Stimulated activated CD4-positive, alpha-beta T cell treated with anti-CD3 and anti-CD28 coated beads, Interleukin-15, amount 100 ng/mL, for 1 hour (primary cell): ENCODE measurements at places on chromosomes 2 and 18.

- no peak for DNase-seq
Measured at GRCh38 chr2:101307950-101308431, 510 bp downstream of the RNF149 start.

GRCh38 chr2:226164512-226164911, 635.1 kb downstream of the IRS1 start:
- no peak for DNase-seq

DNA sequence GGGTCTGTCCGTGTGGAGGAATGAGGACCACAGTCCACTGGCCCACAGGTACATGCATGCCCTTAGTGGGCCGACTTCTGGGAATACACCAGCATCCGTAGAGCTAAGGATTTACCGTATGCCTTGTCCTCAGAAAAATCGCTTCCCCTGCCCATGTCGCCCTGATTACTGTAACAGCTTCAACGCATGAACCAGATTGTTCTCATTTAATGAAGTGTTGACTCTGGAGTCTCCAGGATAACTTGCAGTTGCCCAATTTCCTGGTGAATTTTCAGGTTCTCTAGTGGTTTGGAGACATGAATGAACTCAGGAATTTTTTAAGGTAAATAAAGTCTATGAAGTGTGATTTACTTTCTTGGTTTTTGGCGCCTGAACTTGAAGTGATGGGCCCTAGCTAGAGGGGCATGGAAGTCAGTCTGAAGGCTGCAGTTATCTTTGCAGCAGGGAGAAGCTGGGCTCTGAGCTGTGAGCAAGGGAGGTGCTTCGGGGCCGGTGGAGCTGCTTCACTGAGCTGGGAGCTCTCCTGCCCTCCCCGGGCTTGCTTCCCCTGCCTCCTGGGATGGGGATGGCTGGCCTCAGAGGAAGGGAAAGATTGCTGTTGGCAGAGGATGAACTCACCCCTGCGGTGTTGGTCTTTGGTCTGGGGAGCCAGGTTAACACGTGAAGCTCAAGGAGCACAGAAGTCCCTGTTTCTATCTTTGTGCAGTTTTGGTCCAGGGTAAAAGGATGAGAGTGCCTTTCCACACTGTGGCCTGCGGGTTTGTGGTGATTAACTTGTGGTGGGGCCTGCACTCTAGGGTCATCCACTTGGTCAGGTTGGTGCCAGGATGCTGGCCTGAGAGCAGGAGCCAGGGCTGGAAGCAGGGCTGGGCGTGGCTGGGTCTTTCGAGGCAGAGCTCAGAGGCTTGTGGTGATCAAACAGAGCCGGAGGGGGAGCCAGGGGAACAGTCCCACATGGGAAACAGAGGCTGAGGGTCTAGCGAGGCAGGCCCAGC, 28.1 kb downstream of the TCF7L1 start:
- no peak for DNase-seq

- DNase-seq = no peak
Measured at GRCh38 chr2:233434666-233435330, 80.5 kb downstream of the DGKD start.

DNA sequence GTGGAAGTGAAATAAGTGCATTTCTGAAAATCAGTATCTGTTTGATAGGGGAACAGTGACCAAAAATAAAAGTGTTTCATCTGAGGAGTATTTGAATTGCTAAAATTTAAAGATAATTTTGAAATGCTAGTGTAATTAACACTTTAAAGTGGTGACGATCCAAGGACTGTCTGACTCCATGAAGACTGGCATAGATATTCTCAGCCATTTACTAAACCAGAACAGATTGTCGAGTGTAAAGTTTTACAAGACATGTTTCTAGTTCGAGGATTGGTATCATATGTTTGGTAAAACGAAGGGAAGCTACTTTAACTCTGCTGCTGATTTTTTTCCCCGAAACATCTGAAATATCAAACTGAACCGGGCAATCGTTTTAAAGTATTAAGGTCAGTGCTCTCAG, 417.9 kb downstream of the EPHA4 start:
- DNase-seq = no peak

DNA sequence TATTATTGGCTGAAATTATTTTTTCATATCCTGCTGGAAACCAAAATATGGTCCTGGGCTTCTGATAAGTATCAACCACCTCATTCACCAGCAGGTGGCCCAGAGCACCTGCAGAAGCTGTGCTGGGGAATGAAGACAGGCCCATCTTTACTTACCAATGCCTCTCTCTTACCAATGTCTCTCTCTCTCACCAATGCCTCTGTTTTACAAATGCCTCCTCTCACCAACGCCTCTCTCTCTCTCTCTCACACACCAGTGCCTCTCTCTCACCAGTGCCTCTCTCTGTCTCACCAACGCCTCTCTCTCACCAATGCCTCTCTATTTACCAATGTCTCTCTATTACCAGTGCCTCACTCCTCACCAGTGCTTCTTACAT, 2.3 kb upstream of the MAL start:
- no peak for DNase-seq

DNA sequence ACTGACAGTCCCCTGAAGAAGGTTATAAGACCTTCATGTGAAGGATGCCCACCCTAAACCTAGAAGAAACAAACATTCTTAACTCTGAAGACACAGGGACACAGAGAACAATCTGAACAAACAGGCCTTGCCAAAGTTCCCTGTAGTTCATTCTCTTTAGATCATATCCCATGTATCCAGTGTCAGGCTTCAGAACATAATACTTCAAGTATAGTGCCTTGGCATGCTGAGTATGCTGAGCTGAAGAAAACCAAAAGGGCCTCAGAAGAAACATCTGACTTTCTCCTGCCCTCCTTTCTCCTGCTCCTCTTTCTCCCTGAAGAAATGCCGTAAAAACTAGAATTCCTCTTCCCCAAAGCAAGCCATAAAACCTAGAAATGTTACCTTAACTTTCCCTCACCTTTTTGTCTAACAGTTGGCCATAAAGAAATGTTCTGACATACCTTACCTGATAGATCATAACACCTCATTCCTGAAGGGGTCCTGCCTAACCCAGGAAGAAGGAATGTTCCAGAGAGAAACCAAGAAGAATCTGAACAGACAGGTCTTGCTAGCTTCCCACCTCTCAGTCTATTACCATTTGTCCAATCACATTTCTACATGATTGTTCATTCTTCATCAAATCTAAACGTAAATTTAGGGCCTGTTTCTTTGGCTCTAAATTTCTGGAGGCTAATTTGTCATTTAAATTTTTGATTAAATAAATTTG, 160.1 kb upstream of the ZC3H15 start:
- DNase-seq = no peak

- no peak for DNase-seq
Measured at GRCh38 chr2:238138331-238139195, at the start of gene KLHL30. TSS of gene KLHL30 (plus strand) at chr2:238138668. CDS start at chr2:238140755, 2,087 bp downstream.

- DNase-seq = no peak
Measured at GRCh38 chr18:77784759-77785379, 535.2 kb downstream of the GALR1 start.

DNA sequence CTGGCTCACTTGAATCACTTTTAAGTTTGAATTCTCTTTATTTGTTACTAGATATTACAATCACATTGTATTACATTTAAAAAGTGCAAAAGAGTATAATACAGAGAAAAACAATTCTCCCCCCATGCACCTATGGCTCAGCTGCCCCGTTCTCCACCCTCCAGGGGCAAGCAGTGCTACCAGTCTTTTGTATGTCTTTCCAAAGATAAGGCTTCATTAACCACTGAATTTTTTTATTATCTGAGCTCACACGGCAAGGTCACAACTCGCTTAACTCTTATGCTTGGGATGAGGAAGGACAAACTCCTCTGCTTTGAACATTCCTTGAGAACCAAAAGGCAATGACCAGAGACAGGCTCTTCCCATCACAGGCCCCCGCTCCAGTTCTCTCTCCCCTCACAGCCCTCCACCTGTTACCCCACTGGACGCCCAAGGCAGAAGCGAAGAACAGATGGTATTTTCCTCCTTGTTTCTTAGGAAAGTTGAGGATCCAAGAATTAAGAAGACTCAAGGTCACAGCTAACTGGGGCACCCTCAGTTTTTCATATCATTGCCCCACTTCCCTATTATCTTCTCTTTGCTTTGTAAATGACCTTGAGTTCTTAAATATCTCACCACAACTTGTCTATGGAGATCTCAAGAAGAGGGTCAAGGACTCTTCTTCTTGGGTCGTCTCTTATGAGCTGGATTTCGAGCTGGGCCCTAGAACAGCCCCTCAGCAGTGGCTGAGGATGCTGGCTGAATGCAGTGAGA, 30.1 kb downstream of the SH2D6 start:
- DNase-seq = no peak

- DNase-seq = no peak
Measured at GRCh38 chr2:18825838-18826237, 236.5 kb upstream of the NT5C1B start.

GRCh38 chr2:186629250-186629996, 39.6 kb downstream of the ITGAV start:
- no peak for DNase-seq

DNA sequence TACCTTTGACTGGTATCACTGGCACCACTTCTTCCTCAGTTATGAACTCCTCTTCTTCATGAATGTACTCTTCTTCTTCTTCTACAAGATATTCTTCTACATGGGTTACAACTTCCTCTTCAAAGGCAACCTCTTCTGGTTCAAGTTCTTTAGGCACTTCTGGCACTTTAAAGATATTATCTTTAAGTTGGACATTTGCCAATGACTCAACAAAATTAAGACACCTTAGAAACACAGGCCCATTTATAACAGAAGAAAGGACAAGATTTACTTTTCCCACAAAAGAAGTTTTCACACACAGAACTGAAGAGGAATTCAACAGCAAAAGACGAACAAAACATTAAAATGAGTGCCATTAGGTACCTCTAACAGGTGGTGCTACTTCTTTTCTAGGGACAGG, 127.3 kb downstream of the TTN start:
- DNase-seq = no peak

- no peak for DNase-seq
Measured at GRCh38 chr2:1727101-1727771, 17.1 kb downstream of the PXDN start.

DNA sequence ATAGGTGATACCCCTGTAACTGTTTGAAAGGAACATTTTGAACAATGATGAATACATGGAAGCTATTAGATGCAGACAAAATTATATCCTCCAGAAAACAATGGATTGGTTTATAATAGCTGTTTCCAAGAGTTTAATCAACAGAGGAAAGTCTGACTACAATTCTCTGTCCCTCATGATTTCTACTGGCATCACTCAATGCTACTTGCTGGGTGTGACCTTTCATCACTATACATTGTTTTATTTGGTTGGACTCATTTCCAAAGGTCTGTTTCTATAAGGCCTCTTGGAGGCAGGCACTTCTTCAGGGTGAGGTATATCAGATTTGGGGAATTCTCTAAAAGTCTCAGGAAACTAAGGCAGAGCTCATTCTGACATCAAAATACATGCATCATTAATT, 636.1 kb upstream of the SLC8A1 start:
- no peak for DNase-seq

DNA sequence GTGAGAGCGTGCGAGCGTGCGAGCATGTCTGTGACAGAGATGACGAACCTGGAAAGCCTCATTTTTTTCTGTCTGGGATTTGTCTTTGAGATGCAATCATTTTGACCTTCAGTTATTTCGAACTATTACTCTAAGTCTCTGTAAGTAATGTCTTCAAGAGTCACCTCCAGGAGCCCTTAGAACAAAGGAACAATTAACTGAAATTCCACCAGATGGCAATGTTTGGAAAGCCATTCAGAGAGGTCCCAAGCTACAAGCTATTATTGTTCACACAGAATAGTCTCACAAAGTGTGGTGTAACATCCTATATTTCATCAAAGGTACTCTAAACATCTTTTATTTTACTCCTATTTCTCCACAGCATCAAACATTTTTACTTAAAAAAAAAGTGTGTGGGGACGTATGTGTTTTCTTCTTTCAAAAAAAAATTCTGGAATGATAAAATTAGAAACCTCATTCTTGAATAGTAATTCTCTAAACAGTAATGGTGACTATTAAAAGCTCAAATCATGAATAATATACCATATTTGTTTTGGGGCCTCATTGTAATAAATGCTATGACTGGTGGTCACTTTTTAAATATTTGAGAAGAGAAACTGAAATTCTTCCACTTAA, 35.1 kb upstream of the MAPRE2 start:
- no peak for DNase-seq

DNA sequence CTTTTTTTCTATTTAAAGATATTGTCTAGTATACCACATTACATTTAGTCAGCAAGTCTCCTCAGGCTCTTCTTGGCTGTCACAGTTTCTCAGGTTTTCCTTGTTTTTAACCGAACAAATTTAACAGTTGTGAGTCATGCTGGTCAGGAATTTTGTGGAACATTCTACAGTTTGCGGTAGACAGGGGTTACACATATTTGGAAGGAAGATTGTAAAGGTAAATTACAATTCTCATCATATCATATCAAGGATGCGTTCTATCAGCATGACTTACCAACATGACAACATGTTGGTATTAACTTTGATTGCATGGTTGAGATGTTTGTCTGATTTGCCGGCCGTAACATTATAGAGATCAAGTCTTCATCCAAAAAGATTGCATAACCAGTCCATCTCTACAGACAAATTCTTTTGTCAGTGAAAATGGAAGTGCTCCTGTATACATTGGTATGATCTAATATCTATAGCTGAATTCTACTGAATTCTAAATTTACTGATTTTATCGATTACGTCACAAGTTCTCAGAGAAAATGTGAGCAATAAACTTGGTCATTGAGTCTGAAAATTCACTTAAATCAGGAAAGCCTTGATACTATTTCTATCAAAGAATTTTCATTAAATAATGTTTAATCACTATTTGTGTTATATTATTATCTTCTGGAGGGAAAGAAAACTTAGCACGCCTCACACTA, 664.4 kb upstream of the SLC8A1 start:
- no peak for DNase-seq

DNA sequence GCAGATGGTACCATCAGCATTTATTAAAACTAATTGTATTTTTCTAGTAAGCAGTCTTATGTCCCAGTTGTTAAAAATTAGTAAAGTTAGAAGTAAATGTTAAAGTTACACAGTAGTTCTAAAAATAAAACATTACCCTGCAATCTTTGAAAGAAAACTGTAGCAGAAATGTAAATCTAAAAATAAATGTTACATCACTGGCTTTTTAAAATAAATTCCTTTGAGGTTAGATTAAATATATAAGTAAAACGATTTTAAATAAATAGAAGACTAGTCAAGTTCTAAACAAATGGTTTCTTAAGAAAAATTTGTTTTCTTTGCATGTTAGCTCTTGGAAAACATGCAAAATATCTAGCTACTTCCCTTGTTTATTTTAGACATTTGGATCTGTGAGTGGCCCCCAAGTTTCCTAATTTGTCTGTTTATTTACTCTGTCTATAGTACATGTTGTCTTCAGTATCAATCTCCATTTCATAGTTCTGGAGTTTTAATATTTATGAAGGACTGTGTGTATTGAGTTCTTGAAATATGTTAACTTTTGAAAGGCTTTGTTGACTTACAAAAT, 58.2 kb downstream of the GLS start:
- DNase-seq = no peak

- DNase-seq = no peak
Measured at GRCh38 chr2:170715062-170715931, at the start of gene SP5. TSS of gene SP5 (plus strand) at chr2:170715337. CDS start at chr2:170715513, 176 bp downstream.

DNA sequence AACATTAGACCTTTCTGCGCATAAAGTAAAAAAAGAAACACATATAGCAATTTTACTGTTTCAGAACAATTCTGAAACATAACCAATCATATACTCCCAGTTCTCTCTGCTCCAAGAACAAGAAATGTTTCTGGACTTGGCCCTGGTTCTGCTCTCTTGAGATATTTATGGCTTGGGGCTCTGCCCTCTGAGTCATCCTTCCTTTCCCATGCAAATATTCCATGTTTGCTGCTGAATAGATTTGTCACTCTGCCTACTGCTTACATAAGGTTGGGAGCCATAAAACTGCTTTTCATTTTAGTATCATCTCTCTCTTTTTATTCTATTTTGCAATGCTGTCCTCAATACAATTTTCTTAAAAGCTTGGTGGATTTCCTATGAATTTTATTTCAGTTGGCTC, 499.6 kb upstream of the ACVR2A start:
- no peak for DNase-seq
